CD4-positive, alpha-beta T cell treated with Interferon alpha-2 for 1 hour (primary cell): ENCODE measurements at places on chromosomes 12 and 14.

DNA sequence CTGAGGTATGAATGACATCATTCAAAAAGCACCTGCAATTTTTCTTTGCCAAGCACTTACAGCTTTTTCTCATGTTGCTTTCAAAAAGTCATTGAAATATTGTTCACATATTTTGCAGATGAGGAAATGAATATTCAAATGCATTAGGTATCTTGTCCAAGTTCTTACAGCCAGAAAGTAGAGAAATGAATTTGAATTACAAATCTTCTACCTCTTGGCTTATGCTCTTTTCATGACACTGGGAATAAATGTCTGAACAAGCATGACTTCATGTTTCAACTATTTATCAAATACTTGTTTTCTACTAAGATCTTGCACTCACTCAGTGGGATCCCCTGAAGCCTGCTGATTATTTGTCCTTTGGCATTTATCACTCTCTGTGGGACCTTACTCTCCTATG, 267.2 kb upstream of the BTG1 start:
- no peak for DNase-seq

GRCh38 chr14:60563113-60563512, 54.2 kb downstream of the SIX6 start:
- no peak for DNase-seq

GRCh38 chr14:50497351-50497750, 35.0 kb downstream of the MAP4K5 start:
- DNase-seq, result no peak

- no peak for DNase-seq
Observed at GRCh38 chr12:14982991-14983390, 10.1 kb downstream of the PDE6H start.

GRCh38 chr14:83255015-83255726, 1721.5 kb upstream of the SEL1L start:
- no peak for DNase-seq

GRCh38 chr12:25690996-25691864, 138.1 kb upstream of the LMNTD1 start:
- no peak for DNase-seq

DNA sequence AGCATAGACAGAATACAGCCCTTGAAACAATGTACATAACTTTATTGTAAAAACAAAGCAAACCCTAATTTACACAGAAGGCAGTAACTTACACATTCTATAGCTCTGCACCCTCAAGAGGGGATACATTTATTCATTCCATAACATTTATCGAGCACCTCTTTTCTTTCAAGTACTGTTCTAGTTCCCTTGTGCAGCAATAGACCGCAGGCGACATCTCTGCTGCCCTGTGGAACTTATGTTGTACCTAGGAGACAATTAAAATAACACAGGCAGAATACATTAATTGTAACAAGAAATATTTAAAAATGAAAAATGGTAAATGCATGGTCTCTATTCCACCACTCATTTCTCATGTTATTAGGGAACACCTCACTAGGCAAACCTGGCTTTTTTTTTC, 1.4 kb upstream of the ARHGDIB start:
- no peak for DNase-seq
